ENCODE measurements at places on chromosomes 12 and 14. TPM values are rescaled to one million over a fixed set of nuclear protein-coding genes. Genes with fewer than 3 reads are reported as not detected.

- DNase-seq = no peak
Measured at GRCh38 chr14:63454436-63454835, 88.7 kb downstream of the PPP2R5E start.

GRCh38 chr14:75278422-75279152 is at the start of gene FOS:
FOS (plus strand) TSS chr14:75278828; CDS start chr14:75278983, 155 bp downstream.
- peak; percentile 96 for DNase-seq

DNA sequence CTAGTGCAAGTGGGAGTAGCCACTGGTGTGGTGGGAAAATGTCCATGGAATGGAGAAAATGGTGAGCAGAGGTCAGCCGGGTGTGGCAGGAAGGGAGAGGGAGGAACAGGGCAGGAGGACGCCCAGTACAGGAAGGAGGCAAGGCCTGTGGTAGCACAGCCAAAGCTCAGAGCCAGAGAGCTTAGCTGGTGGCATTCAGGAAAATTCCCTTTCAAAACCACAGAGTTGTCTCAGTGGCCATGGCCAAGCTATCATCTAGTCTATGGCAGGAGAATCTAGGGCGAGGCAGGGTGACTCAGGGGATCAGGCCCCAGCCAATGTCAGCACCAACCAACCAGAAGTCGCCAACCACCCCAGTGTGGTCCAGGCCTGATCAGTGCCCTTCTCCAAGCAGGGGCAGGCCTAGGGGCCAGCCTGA is 67.7 kb upstream of the DDX11 start:
- DNase-seq = no peak

- no peak for DNase-seq
Measured at GRCh38 chr14:91380610-91381371, 36.8 kb downstream of the CCDC88C start.

Gene AMDHD1
- polyA plus RNA-seq = 0.10 TPM

Gene MANSC1
- polyA plus RNA-seq = 10.3 TPM

- no peak for DNase-seq
Measured at GRCh38 chr12:3732901-3733300, 20.0 kb downstream of the CRACR2A start.

DNA sequence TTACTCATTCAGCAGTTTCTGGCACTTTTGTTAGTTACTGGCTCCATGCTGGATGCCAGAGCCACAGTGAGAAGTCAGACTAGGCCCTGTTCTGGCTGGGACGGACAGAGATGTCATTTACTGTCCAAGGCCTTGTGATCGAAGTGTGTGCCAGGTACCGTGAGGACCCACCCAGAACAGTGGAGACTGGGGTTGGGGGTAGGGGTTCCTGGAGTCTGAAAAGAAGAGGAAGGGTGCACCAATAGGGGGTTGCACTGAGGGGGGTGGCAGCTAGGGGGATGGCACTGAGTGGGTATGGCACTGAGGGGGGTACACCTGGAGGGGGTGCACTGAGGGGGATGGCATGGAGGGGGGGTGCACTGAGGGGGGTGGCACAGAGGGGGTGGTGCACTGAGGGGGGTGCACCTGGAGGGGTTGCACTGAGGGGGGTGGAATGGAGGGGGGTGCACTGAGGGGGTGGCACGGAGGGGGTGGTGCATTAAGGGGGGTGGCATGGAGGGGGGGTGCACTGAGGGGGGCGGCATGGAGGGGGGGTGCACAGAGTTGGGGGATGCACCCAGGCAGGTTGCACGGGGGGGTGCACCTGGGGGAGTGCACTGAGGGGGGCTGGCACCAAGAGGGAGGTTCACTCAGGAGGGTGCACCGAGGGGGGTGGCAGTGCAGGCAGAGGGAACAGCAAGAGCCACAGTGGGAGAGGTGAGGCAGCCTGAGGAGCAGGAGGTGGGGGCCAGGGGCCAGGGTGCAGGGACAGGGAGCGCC is 10.6 kb upstream of the CYP46A1 start:
- DNase-seq = no peak

DNA sequence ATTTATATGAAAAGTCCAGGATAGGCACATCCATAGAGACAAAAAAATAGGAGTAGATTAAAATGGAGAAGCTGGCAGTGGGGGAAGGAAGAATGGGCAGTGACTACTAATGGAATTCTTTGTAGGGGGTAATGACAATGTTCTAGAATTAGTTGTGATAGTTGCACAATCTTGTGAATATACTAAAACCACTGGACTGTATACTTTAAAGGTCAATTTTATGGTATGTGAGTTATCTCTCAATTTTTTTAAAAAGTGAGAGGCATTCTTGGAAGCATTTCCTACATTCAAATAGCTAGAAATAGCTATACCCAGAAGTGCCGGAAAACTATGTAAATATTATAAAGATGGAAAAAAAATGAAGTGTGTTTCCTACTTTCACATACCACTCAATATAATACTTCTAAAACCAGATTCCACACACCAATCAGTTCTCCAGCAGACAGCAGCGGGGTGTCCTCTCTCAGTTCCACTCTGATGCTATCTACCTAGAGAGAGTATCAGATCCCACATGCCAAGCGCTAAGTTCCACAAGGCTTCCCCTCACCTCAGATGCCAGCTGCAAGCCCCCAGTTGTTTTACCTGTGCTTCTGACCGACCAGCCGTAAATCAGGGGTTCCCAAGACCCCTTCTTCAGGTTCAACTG is 41.7 kb upstream of the NID2 start:
- DNase-seq = no peak

GRCh38 chr12:8941691-8942478 is 7.6 kb downstream of the M6PR start:
- no peak for DNase-seq

Gene DENND5B
- 23.9 TPM for polyA plus RNA-seq

Gene DDIT3
- 9.2 TPM for polyA plus RNA-seq

DNA sequence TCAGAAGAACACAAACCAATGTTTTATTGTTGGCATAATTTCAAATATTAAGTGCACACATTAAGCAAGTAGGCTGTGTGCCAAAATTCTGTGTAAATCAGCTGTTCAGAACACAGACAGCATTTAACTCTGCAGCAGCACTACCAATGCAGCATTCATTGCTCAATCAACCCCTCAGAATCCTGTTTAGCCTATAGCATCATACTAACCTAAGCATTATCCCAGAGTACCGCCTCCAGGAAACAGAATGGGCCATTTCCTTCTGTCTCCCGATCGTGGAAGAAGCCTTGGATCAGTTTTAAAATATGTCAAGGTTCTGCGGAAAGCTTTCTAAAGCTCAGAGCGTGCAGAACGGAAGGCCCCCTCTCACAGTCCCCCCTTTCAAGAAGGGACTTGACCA is 3.3 kb downstream of the IL26 start:
- DNase-seq = no peak

Gene TAS2R10
- 0.50 TPM for polyA plus RNA-seq

Gene TAS2R30
- 0.14 TPM for polyA plus RNA-seq

GRCh38 chr12:51269174-51270066 is 795 bp downstream of the SMAGP start:
- no peak for DNase-seq

GRCh38 chr14:31124197-31124596 is 83.4 kb downstream of the HECTD1 start:
- DNase-seq = no peak

Gene PSMB5
- 228 TPM for polyA plus RNA-seq

GRCh38 chr14:101476258-101476915 is 84.9 kb upstream of the DIO3 start:
- DNase-seq = no peak

- DNase-seq = no peak
Measured at GRCh38 chr12:55746174-55746912, 3.4 kb downstream of the GDF11 start.

Gene CNOT2
- 75.1 TPM for polyA plus RNA-seq

DNA sequence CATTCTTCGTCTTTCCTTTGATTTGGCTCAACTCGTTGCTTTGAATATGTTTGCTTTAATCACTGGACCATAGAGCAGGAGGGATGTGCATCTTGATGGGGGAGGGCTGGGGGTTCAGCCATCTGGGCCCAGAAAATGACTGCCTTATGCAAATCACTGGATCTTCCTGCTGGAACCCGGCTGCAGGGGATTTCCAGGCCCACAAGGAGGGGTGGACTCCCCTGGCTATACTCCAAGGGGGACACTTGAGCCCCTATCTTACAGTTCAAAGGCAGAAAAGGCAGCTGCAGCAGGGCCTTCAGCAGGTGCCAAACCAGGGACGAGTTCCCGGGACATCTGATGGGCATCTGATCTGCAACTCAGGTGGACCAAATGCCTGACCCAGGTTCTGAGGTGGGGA is 122.5 kb downstream of the DICER1 start:
- DNase-seq = no peak

GRCh38 chr14:53144244-53144643 is 8.9 kb downstream of the DDHD1 start:
- DNase-seq = no peak

DNA sequence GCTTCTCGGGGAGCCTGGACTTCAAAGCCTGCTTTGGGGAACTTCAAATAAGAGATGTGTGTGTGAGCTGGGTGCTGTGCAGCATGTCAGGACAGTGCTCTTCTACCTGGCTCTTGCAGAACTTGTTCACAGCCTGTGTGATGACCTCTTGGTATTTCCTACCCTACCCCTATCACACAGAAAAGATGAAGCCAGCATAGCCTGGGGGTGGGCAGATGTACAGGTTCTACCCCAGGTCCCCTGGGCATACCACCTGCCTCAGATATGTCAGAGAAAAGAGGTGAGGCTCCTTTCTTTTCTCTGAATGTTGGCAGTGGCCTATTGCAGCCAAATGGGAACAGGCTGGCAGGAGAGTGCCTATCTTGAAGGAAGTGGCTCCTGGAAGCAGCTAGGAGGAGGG is 111.7 kb upstream of the ALG10B start:
- DNase-seq = no peak

DNA sequence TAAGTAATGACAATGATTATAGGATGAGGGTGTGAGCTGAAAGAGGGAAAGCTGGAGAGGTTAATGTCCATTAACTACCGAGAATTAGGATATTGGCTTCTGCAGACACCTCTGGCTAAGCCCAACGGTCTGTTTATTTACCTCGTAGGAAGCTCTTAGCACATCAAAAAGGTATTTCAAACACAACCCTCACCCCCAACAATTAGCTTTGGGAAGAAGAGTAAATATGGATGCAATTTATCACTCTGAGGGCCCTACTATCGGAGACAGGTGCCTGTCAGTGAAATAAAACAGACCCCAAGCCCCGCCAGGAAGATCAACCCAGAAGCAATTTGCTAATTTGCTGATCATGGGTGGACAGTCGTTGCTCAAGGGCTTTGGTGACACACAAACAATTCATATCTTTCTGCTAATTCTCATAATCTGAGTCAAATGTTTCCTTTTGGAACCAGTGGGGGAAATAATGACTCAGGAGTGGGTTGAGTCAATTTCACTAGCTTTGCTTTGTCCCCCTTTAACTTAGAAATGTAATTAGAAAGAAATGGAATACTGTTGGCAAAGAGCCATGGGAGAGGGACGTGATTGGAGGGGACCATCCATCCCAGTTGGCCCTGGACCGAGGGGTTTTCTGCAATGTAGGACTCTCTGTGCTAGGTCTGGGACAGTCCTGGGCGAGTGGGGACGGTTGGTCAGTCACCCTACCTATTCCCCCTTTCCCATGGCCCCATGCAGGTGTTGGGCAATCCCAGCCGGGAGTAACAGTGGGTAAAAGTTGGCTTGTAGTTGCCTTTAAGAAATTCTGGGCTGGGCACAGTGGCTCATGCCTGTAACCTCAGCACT is 99.1 kb upstream of the MED13L start:
- no peak for DNase-seq

GRCh38 chr14:42011221-42011620 is 404.5 kb downstream of the LRFN5 start:
- no peak for DNase-seq

DNA sequence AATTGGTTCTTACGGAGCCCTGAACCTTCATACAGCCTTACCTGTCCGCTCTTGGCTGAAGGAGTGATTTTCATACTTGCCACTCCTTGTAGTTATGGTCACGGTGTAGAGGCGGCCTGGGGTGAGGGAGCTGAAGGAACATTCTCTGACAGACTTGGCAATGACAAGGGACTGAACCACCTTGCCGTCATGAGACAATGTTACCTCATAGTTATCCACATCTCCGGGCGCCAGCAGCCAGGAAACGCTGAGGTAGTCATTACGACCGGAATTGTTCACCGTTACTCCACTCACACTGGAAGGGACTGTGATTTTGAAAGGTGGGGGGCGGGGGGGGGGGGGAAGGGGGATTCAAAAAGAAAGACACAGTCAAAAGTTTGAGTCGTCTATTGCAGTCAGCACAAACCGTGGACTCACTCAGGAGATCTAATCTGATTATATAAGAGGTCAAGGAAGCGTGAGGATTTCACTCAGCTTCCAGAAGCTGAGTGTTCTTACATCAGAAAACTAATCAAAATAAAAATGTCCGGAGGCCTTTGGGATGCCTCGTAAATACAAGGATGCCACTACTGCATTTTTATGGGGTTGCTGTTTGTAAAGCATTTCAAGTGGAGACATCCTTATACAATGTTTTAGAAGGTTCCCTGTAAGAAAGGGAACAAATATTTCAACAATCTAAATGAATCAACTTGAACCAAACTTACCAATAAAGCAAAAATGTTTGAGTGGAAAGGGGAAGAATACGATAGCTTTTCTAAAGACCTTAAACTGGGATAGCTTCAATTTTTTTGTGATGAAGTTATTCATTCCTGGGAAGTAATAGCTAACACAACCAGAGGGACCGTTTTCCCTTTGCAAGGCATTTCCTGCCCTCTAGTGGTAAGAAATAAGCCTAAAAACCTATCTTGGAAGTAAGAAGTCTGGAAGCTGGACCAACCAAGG is 60.6 kb downstream of the PTPRB start:
- DNase-seq = peak; percentile 57

Data from hindlimb muscle (tissue), 1 donor.